ENCODE measurements at places on chromosomes 3 and 15.

DNA sequence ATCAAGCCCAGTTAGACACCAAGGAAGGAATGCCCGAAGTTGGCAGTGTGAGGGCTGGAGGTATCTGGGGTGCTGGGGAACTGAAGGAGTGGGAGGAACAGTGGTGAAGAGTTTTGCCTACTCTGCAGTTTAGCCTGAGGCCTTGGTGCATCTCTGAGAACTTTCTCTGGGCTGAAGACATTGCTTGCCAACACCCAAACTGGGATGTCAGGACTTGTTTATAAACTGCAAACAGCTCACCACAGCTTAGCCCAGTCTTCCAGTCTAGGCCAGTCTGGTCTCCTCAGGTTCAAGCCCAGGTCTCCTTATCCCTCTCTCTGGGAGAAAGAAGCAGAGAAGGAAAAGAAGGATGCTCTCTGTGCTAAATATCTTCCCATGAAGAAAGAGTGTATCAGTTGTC, 68.0 kb upstream of the BOC start:
- DNase-seq, result no peak

DNA sequence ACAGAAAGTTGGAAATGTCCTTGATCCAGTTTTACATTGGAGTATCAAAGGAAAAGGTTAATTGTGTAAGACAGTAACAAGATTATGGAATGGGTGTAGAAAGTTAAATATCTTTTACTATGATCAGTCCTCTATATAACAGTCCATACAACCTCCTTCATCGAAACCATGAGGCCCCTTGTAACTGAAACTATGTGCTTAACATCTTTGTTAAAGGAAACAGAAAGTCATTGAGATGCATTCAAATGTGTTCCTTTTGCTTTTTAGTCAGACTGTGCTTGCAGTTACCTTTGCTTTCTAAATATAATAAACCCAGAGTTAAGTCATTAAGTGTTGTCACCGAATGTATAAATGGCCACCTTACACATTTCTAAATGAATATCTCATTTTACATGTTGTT, 1298.5 kb downstream of the ROBO2 start:
- DNase-seq, result no peak

GRCh38 chr3:34020726-34021680, 222.6 kb downstream of the PDCD6IP start:
- no peak for DNase-seq

DNA sequence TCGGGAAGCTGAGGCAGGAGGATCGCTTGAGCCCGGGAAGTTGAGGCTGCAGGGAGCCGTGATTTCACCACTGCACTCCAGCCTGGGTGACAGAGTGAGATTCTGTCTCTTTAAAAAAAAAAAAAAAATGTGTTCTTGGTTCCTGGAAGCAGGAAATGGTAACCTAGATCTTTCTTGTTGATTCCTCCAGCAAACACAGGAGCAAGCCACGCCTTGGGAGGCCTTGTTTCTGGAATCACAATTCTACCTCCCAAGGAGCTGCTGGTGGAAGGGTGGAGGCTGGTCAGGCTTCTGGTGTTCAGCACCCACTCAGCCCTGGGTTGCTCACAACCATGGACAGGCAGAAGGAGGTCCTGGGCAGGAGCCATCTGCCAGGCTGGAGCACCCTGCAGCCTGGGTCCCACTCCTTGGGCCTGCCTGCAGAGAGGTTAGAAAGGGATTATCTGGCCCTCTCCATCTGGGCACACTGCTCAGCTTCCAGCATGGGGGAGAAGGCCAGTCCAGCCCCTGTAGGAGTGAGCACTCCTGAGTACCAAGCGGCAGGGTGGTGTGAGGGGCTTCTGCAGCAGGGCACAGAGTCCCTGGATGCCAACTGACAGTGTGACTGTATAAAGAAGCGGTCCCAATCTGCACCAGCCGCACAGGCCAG, 65.6 kb downstream of the ABTB1 start:
- no peak for DNase-seq

DNA sequence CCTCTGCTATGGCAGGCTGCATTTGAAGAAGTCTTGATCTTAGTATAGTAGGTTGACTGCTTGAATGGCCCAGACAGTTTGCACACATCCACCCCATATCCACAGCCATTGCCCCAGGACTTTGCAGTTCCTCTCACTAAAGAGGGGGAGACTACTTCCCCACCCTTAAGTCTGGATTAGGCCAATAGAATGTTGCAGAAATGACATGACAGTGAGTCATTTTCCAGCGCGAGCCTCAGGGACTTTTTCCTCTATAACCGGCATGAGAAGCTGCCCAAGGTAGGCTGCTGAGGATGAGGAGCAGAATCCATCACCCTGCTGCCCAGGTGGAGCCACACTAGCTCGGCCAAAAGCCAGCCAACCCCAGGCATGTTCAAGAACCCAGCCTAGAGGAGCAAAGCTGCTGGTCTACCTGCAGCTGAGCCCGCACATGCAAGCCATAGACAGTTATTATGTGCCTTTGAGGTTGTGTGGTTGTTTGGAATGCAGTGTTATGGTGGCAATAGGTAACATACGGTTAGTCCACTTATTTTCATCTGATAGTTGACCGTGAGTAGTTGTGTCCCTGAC, 113.9 kb downstream of the TLE3 start:
- no peak for DNase-seq

- DNase-seq, result no peak
Observed at GRCh38 chr3:81462921-81463320, 298.5 kb downstream of the GBE1 start.

- DNase-seq, result no peak
Observed at GRCh38 chr3:130839813-130840212, 54.1 kb upstream of the ATP2C1 start.

DNA sequence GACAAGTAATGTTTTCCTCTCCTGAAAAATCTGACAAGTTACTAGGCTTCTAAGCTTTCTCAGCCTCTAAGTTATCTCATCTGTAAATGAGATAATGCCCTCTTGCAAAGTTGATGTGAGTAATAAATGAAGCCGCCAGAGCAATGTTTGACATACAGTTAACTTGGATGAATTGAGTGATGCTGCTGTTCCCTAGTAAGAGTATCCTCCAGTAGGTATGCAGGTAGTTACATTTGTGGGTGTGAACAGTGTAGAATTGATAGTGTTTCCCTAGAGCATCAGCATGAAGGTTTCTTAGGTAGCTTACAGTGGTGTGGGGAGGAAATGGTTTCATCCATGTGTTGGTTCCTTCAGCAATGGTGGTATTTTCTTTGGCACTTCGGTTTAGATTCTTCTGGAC, 3.4 kb downstream of the ATP2C1 start:
- no peak for DNase-seq

DNA sequence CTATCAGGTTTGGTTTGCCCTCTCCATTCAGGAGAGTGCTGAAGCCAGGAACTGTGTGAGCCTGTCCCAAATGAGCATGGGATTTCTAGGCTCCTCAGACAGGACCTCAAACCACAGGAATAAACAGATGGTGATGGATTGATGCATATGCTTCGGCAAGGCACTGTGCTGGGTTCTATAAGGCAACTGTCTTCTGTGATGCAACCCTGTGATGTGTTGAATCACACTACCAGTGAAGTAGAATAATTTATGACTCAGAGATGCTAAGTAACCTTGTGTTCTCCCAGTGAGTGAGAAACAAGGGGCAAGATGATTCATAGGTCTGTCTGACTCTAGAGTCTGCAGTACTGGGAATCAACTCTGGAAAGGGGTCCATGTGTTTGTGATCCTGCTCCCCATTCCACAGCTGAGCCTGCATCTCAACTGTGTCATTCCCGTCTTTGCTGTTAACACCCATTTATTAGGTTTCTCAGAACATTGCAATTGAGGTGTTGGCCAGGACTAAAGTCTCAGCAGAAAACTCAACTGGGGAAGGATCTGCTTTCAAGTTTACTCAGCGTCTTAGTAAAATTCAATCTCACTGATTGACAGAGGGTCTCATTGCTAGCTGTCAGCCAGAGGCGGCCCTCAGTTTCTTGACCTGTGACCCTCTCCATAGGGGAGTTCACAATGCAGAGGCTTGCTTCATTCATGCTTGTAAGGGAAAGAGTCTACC, 510.1 kb upstream of the CFAP20DC start:
- no peak for DNase-seq

- DNase-seq, result no peak
Observed at GRCh38 chr15:77832874-77833273, 200.2 kb upstream of the LINGO1 start.

DNA sequence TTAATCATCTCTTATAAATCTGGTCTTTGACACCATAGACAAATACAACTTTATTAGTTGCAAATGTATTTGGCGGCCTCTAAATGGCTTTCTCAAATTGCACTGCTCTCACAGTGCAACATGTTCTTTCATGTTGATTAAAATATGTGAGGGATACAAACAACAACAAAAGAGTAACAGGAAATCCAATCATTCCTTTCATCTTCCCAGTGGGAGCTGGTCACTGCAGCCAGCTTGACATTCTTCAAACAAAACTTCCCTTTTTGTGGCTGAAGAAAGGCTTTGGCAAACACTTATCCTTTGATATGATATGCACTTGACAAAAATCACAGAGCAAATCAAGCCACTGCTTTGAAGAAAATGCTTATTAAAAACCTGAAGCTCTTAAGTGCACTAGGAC, 973.6 kb downstream of the EPHA3 start:
- DNase-seq, result no peak

- DNase-seq, result no peak
Observed at GRCh38 chr3:94234177-94234788, 171.4 kb downstream of the NSUN3 start.

- DNase-seq, result no peak
Observed at GRCh38 chr3:171282041-171282440, 178.2 kb downstream of the TNIK start.

GRCh38 chr3:52034651-52035050, 21.7 kb downstream of the DUSP7 start:
- DNase-seq, result no peak

GRCh38 chr3:151379083-151379734, 5.3 kb downstream of the P2RY12 start:
- DNase-seq, result no peak

- DNase-seq, result no peak
Observed at GRCh38 chr3:48222616-48223513, at the start of gene CAMP. CAMP (plus strand) TSS chr3:48223495; CDS start chr3:48223512, 17 bp downstream.

- DNase-seq, result no peak
Observed at GRCh38 chr3:46966811-46967210, 9.7 kb downstream of the CCDC12 start.

DNA sequence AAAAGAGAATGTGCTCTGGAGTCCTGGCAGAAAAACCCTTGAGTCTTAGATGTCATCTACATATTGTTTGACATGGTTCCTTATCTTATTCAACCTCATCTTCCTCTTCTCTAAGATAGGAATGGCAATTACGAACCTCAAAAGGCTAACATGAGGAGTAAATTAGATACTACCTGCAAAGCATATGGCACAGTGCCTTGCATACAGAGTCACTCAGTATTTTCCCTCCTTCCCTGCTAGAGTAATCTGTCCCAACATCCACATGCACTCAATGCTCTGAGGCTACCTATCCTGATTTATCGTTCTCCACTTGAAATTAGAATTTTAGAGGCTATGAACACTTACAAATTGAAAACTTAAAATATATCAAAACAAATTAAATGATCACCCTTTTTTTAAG, 386.7 kb downstream of the RSL24D1 start:
- DNase-seq, result no peak

GRCh38 chr15:44265757-44266156, 22.8 kb upstream of the GOLM2 start:
- no peak for DNase-seq

- no peak for DNase-seq
Observed at GRCh38 chr3:32552013-32552412, 18.6 kb downstream of the DYNC1LI1 start.

GRCh38 chr15:79172801-79173460, 82.4 kb upstream of the RASGRF1 start:
- no peak for DNase-seq

- peak; percentile 14 for DNase-seq
Observed at GRCh38 chr3:5194801-5195509, 7.4 kb downstream of the EDEM1 start.

DNA sequence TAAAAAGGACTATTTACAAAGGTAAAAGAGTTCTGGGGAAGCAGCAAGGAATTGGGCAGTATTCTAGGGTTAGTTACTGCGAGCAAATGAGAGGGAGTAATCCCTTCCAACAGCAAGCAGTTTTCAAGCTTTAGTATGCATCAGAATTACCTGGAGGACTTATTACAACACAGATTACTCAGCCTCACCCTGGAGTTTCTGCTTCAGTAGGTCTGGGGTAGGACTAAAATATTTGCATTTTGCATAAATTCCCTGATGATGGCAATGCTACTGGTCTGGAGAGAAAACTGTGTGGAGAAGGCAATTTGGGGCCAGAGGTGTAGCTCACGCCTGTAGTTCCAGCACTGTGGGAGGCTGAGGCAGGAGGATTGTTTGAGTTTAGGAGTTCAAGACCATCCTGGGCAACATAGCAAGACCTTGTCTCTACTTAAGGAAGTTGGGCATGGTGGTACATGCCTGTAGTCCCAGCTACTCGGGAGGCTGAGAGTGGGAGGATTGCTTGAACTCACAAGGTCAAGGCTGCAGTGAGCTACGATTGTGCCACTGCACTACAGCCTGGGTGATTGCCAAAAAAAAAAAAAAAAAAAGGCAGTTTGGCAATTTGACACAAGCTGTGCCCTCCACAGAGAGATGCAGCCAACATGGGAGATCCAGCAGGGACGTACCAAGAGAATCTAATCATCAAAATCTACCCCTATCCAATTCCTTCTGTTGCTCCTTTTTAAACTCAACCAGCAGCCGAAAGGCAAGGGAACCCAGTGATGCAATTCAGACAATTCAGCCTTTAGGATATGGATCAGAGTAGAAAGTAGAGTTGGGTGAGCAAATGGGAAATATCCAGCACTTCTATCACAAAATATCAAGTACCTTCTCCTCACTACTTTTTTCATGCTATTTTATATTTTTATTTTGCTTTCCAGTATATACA, 27.1 kb upstream of the AP4E1 start:
- DNase-seq, result no peak

DNA sequence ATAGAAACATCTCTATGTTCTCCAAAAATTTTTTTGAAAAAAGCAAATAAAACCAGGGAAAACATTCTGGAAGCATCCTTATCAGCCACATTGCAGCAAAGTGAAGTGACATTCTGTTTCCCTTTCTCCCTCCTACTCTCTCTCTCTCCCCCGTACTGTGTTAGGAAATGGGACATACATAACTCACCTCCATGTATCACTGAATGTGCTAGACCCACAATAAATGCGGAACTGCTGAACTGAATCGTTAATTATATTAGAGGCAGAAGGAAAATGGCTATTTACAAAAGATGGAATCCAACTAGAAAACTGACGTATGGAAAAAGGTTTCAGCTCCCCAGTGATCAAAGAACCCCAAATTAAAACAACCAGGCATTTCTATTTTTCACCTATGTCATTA, 129.8 kb downstream of the MINAR1 start:
- DNase-seq, result no peak

DNA sequence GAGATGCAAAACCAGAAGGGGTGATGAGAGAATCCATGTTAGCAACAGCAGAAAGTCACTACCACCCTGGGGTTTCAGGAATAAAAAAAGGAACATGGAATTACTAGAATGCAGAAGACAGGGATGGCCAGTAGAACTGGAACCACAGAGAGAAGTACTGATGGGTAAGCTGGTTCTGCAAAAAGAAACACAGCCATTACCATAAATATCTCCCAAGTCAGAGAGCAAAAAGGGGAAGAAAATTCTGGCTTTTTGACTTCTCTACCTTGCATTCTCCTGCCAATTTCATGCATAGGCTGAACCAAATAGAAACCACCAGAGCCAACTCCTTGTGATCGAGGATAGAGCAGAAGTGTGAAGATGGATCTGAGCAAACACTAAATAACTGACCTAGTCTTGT, 550.4 kb upstream of the NAALADL2 start:
- no peak for DNase-seq

GRCh38 chr3:119291062-119291700, 3.0 kb upstream of the ARHGAP31 start:
- DNase-seq, result no peak
